ENCODE measurements at places on chromosomes 3 and 15. TPM values are rescaled to one million over a fixed set of nuclear protein-coding genes. Genes with fewer than 3 reads are reported as not detected.
A peak's percentile ranks its signal among the peaks of the same experiment; 100 is the strongest.

DNA sequence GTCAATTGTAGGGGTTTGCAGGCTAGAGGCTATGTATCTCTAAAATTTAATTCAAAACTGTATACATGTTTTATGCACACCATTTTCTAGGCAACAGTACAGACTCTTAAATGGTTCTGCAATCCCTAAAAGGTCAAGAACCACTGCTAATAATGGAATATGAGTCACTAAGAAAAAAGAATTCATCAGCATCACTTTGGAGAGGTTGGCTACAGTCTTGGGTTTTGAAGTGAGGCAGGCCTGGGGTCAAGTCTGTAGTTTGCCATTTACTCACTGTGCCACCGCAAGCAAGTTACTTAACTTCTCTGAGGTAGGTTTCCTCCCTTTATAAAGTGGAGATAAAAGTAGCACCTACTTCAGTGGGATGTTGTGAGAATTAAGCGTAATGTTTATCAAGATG lies 33.7 kb downstream of the THRB start:
- H3K4me1 ChIP-seq, result peaks cover 2% of the 10 kb centered on the region
- no peaks in the 10 kb centered on the region for H3K27me3 ChIP-seq
- no peak for DNase-seq
- H3K27ac ChIP-seq, result no peak overlapping the region

DNA sequence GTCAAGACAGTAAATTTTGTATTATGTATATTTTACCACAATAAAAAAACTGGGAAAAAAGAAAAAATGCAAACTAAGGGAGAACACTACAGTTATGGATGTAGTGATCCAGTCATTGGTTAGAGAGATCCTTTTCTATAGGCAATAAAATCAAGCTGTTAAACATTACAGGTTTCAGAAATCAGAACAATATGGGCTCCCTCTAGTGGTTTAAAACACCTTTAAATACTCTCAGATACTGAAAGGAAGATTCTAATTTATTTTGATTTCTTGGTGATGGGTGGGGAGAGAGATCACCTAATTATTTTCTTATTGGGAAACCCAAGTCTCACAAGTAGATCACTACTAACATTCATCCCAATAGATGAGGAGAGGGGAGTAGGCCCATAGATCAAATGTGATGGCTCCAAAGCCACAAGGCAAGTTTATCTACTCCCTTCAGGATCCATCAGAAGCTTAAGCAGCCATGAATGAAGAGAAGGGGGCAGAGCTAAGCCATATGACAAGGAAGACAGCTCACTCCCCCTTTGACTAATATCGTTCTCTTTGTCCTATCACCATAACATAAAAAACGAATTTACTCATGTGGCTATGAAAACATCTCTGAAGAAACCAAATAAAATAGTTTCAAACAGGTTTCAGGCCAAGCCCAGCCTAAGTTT lies 118.6 kb downstream of the ANO10 start:
- H3K27ac ChIP-seq, result no peak overlapping the region
- no peak for DNase-seq
- no peaks in the 10 kb centered on the region for H3K27me3 ChIP-seq
- no peak overlapping the region for H3K4me3 ChIP-seq

- H3K4me3 ChIP-seq, result peak overlapping the region; percentile 82
- no peak for DNase-seq
- no peaks in the 10 kb centered on the region for H3K36me3 ChIP-seq
- peak overlapping the region; percentile 34 for H3K27ac ChIP-seq
These were observed 570 bp upstream of the NEDD4 start for GRCh38 chr15:55993804-55994560.

DNA sequence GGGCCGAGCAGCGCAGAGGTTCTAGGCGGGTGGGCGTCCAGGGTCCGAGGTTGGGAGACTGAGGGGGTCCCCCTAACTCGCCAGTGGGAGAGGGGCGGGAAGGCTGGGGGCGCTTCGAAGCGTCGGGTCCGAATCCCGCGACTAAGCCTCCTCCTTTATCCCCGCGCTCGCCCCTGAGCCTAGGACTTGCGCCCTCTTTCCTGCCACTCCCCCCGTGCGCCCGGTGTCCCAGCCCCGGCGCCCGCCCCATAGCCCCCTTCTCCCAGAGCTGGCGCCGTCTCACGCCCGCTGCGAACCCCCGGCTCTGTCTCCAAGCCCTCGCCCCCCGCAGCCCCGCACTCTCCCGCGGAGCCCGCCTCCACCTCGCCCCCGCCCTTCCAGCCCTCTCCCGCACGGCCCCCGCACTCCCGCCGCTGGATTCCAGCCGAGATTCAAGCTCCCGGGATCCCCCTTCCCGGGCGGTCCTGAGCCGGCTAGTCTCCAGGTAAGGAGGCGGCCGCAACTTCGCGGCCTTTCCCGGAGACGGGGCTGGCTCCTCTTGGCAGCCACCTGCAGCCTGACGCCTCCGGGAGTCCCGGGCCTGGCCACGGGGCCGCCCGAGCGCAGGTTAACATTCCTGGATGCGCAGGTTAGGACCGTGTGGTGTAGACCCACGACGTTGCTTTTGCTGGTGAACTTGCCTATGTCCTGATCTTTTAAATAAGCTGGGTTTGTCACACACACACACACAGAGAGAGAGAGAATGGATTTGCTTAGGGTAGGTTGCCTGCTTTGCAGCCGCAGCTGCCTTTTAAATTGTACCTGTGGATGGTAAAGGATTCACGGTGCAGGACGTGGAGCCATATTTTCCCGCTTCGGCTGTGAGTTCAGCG lies 563 bp downstream of the PXYLP1 start:
- peak; percentile 82 for DNase-seq
- peak overlapping the region; percentile 45 for H3K27ac ChIP-seq
- no peaks in the 10 kb centered on the region for H3K4me1 ChIP-seq
- H3K4me3 ChIP-seq, result peak overlapping the region; percentile 84
- H3K36me3 ChIP-seq, result no peaks in the 10 kb centered on the region

DNA sequence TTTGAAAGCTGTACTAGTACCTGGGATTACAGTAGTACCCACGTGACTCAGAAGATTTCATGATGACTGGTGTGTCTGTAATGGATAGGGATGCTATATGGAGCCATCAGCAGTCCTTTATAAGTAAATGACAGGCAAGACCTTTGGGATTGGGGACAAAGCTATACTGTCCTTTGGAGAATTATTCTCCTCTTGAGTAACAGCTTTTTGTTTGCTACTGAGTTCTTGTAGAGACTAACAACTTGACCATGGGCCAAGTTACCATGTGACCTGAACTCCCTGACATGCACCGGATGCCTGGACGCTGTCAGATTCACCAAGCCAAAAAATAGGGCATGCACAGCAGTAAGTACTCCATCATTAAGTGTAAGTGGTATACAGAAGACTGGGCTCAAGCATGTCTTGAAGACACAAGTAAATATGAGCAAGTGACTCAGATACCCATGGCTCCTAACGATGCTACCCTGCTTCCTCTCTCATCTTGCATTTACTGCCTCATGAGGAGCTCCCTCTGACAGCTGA lies 12.9 kb downstream of the SEC11A start:
- H3K4me1 ChIP-seq, result peaks cover 3% of the 10 kb centered on the region
- no peak overlapping the region for H3K4me3 ChIP-seq
- H3K27ac ChIP-seq, result no peak overlapping the region
- H3K27me3 ChIP-seq, result no peaks in the 10 kb centered on the region
- H3K36me3 ChIP-seq, result no peaks in the 10 kb centered on the region

DNA sequence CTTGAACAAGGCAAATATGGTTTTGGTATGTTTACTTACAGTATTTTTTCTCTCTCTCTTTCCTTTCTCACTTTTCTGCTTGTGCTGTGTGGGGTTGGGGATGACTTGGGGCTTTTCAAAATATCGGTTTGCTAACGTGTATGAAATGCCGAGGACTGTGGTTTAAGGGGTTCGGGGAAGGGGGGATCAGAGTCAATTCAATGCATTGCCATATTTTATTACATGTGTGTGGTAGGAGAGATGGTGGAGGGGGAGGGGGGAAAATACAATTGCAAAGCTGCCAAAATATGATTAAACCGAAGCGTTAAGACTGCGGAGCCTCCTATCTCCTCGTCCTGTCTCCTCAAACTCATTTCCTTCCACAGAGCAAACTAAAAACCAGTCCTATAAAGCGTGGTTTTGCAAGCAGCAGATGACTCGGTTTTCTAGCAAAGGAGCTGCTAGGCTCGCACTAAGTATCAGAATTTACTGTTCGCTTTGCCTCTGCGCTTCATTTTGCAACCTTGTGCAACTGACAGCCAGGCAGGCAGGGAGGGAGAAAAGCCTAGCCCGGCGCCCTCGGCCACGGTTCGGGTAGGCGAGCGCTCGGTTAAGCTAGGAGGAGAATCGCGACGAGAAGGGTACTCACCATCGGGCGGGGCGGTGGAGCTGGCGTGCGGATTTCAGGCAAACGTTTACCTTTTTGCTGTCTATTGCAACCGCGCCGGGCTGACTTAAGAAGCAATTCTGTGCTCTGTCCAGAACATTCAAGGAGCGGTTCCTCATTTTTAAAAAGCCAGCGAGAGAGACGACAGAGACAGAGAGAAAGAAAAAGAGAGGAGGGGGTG lies 4.0 kb upstream of the NR2F2 start:
- no peaks in the 10 kb centered on the region for H3K36me3 ChIP-seq
- H3K4me1 ChIP-seq, result no peaks in the 10 kb centered on the region
- peak; percentile 60 for DNase-seq
- peak overlapping the region; percentile 71 for H3K4me3 ChIP-seq

- DNase-seq, result no peak
- H3K36me3 ChIP-seq, result no peaks in the 10 kb centered on the region
- H3K4me3 ChIP-seq, result no peak overlapping the region
- peaks cover 3% of the 10 kb centered on the region for H3K4me1 ChIP-seq
- no peaks in the 10 kb centered on the region for H3K27me3 ChIP-seq
These were observed 43.9 kb downstream of the PPCDC start for GRCh38 chr15:75067123-75067830.

DNA sequence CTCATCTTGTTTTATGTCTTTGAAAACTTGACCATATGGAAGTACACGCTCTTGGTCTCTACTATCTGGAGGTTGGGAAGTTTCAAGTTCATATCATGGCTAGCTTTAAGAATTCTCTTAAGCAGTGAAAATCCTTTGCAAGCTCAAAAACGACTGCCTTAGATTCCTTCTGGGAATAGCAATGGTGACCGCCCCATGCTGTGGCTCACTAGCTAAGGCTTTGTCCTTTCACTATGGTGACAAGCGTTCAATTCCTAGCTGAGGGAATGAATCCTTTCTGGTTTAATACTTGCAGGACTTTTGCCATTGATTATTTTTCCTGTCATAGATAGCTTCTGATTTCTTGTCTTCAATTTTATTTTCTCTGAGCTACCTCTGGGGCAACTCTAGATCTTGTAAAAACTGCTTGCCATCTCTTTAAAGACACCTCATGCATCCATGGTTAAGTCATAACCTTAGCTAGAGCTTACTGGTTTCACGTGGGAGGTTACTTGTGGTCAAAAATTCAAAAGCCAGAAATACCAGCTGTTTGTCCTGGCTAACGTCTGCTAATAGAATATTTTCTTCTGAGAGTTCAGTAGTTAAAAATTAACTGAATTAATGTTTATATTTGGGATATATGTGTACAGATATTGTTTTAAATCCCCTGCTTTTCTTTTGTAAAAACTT lies 673.4 kb upstream of the CBLB start:
- no peaks in the 10 kb centered on the region for H3K27me3 ChIP-seq
- no peak overlapping the region for H3K27ac ChIP-seq
- H3K36me3 ChIP-seq, result no peaks in the 10 kb centered on the region

- H3K36me3 ChIP-seq, result no peaks in the 10 kb centered on the region
- H3K4me3 ChIP-seq, result no peak overlapping the region
- H3K4me1 ChIP-seq, result no peaks in the 10 kb centered on the region
- no peak overlapping the region for H3K27ac ChIP-seq
- no peaks in the 10 kb centered on the region for H3K27me3 ChIP-seq
- DNase-seq, result no peak
These were observed 273.2 kb upstream of the RGMA start for GRCh38 chr15:93362203-93362602.

- DNase-seq, result no peak
- no peaks in the 10 kb centered on the region for H3K36me3 ChIP-seq
- H3K27me3 ChIP-seq, result no peaks in the 10 kb centered on the region
- H3K27ac ChIP-seq, result no peak overlapping the region
- no peak overlapping the region for H3K4me3 ChIP-seq
- H3K4me1 ChIP-seq, result no peaks in the 10 kb centered on the region
These were observed 38.8 kb downstream of the FBXO22 start for GRCh38 chr15:75942464-75942863.

- H3K27me3 ChIP-seq, result no peaks in the 10 kb centered on the region
- no peaks in the 10 kb centered on the region for H3K36me3 ChIP-seq
- no peak for DNase-seq
- H3K4me1 ChIP-seq, result no peaks in the 10 kb centered on the region
- no peak overlapping the region for H3K4me3 ChIP-seq
These were observed 184.4 kb downstream of the TCF12 start for GRCh38 chr15:57102858-57103257.

GRCh38 chr3:153768561-153769469 lies 352.4 kb upstream of the ARHGEF26 start:
- H3K36me3 ChIP-seq, result no peaks in the 10 kb centered on the region
- H3K27me3 ChIP-seq, result no peaks in the 10 kb centered on the region
- DNase-seq, result no peak
- H3K4me1 ChIP-seq, result no peaks in the 10 kb centered on the region
- H3K27ac ChIP-seq, result no peak overlapping the region
- no peak overlapping the region for H3K4me3 ChIP-seq

DNA sequence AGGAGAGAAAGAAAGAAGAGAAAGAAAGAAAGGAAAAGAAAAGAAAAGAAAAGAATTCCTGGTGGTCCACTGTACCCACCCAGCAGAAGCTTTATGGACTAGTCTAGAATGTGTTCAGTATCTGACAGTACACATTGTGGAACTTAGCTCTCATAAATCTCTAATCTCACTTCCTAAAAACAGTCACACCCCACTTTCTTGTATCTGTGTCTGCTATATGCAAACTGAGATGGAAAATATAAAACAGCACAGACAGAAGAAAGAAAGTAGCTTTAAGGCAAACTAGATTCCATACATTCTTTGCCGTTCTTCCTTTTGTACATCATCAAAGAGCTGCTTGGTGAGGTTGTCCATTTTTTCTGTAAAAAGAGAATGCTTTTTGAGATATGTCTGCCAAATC lies 41.1 kb upstream of the GNB5 start:
- no peaks in the 10 kb centered on the region for H3K36me3 ChIP-seq
- H3K4me3 ChIP-seq, result no peak overlapping the region
- H3K27ac ChIP-seq, result no peak overlapping the region
- no peaks in the 10 kb centered on the region for H3K27me3 ChIP-seq
- no peaks in the 10 kb centered on the region for H3K4me1 ChIP-seq
- DNase-seq, result no peak

GRCh38 chr3:185979721-185980121 lies 41.9 kb upstream of the TRA2B start:
- no peaks in the 10 kb centered on the region for H3K27me3 ChIP-seq
- no peaks in the 10 kb centered on the region for H3K4me1 ChIP-seq
- peak overlapping the region; percentile 61 for H3K27ac ChIP-seq
- no peak for DNase-seq
- H3K4me3 ChIP-seq, result no peak overlapping the region

DNA sequence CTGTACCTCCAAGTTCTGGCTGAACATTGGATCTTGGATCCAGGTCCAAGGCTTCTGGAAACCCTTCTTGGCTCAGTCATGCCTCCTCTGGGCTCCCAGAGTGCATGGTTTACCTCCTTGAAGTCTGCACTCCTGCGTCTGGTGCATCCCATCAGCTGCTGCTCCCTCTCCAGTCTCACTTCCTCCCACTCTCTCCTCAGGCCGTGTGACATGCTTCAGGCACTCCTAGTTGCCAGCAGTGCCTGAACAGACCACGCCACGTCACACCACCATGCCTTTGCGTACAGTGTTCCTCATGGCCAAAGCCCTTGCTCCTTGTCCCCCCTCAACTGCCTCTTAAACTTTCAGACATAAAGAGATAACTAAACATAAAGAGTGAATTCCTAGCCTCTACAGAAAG lies 5.7 kb downstream of the GPR27 start:
- DNase-seq, result no peak
- H3K27ac ChIP-seq, result no peak overlapping the region
- H3K4me1 ChIP-seq, result no peaks in the 10 kb centered on the region

The TMCO5A gene
- not detected for total RNA-seq

The CCR8 gene
- total RNA-seq, result not detected

The AMT gene
- 11.3 TPM for total RNA-seq

The TM2D3 gene
- 50.8 TPM for total RNA-seq
